ENCODE measurements at places on chromosomes 1 and 21.
A peak's percentile ranks its signal among the peaks of the same experiment; 100 is the strongest.

- no peak overlapping the region for H3K4me3 ChIP-seq
- no peaks in the 10 kb centered on the region for H3K36me3 ChIP-seq
- H3K4me1 ChIP-seq: no peaks in the 10 kb centered on the region
- no peak for DNase-seq
- H3K27me3 ChIP-seq: no peaks in the 10 kb centered on the region
Measured at GRCh38 chr1:198117267-198117666, 39.5 kb upstream of the NEK7 start.

- no peak overlapping the region for H3K27ac ChIP-seq
- peak; percentile 35 for DNase-seq
- no peak overlapping the region for H3K4me3 ChIP-seq
- H3K36me3 ChIP-seq: no peaks in the 10 kb centered on the region
- no peaks in the 10 kb centered on the region for H3K27me3 ChIP-seq
Measured at GRCh38 chr1:6105218-6105679, 59.6 kb downstream of the KCNAB2 start.

GRCh38 chr1:18817316-18817715 is 42.1 kb downstream of the TAS1R2 start:
- H3K27me3 ChIP-seq: no peaks in the 10 kb centered on the region
- no peak for DNase-seq
- no peaks in the 10 kb centered on the region for H3K36me3 ChIP-seq
- H3K4me3 ChIP-seq: no peak overlapping the region
- H3K27ac ChIP-seq: no peak overlapping the region

DNA sequence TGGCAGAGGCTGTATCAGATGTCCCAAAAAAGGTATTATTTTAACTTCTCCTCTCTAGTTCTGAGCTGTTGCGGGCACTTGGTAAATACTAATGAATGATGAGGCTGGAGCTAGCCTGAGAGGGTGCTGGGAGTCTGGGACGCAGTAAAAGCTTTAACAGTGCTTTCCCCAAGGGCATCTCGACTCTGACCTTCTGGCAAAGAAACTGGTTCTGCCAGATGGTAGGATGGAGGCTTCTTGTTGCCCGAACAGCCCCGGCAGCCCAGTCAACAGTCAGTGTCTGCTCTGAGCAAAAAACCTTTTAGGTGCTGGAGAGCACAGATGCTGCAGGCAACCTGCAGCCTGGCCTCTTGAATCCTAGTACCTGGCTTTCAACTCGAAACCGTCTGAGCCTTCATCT is 2.5 kb upstream of the PNRC2 start:
- H3K36me3 ChIP-seq: no peaks in the 10 kb centered on the region
- H3K27ac ChIP-seq: no peak overlapping the region

DNA sequence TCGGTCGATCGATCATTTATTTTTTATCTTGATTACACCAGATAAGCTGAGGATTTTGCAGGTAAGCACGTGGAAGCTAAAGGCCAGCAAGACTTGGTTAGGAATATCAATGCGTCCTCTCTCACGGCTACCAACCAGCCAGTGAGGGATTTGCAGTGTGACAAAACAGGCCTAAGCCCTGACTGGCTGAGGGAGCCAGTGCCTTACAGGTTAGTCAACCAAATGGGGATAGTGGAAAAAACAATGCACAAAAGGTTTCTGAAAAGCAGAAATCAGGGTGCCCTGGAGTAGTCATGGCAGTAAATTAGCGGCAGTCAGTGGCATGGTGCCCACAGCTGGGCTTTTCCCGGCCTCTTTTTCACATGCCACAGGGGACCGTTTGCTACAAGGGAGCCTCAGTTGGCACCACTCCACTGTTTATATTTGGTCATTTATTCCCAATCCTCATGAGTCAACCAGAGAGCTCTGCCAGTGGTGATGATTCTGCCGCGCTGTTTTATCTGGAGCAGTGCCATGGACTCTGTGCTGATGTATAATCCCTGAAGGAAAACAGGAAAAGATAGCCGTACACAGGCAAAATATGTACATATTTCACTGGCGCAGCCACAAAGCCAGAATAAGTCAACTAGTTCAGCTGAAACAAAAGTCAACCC is 167.6 kb downstream of the RHOU start:
- no peak overlapping the region for H3K4me3 ChIP-seq
- H3K4me1 ChIP-seq: no peaks in the 10 kb centered on the region
- no peaks in the 10 kb centered on the region for H3K36me3 ChIP-seq
- H3K27me3 ChIP-seq: no peaks in the 10 kb centered on the region
- peak overlapping the region; percentile 82 for H3K27ac ChIP-seq

DNA sequence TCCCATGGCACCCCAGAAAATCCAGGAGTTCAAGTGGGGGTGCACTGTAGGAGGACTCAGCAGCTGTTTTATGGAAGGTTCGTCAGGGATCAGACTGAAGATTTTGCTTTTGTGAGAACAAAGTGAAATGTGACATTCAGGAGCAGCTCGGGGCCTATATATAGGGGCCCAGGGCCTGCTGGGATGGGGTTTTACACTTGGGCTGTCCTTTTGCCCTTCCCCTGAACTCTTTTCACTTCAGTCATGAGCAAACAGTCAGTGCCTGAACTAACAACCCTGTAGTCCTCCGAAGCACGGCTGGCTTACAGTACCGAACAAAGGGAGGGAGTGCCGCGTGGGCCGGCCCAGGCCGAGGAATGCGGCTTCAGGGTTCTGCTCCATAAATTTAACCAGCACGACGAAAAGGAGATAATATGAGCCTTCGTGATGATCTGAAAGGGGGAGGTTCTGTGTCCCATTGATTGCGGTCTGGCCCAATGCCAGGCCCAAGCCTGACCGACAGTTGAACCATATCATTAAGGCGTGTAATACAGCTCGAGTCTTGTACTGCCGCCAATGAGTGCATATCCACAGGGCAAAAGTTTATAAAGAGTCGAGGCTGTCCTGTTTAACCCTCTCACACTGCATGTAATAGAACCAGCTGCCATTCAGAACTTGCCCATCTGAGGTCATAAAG is 139.9 kb downstream of the DHRS3 start:
- H3K4me1 ChIP-seq: peaks cover 23% of the 10 kb centered on the region
- H3K27ac ChIP-seq: peak overlapping the region; percentile 68
- H3K4me3 ChIP-seq: no peak overlapping the region
- H3K36me3 ChIP-seq: no peaks in the 10 kb centered on the region

DNA sequence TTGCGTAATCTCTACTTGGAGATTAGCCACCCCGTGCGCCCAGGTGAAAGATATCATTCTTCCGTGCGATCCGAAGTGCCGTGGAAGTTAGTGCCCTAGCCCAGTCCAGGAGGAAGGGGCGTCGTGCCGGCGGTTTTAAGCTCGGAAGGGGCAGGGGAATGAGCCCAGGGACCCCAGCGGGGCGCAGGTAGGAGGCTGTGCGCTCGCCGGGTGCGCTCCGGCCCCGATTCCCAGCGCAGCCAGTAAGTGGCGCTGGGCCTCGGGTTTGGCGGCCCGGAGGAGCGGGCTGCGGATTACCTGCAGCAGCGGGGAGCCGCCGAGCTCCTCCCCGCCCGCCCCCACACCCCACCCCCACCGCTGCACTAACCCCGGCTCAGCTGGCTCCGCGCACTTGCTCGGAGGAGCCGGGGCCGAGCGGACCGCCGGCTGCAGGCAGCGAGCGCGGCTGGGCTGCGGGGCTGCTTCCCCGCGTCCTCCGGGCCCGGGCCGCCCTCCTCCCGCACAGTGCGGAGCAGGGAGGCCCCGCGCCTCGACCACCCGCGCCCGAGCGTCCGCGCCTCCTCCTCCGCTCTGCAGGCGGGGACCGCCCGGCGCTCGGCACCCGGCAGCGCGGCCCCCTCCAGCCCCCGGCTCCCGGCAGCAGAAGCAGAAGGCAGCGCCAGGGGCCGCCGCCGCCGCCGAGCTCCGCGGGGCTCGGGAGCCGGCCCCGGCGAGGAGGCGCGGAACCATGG is at the start of gene RYR2:
Gene RYR2, plus strand, starts transcription at position 390 of the 731 bp plus-strand sequence. Its CDS starts 338 bp downstream, at position 728.
- H3K36me3 ChIP-seq: no peaks in the 10 kb centered on the region
- H3K4me3 ChIP-seq: peak within 1 kb of the TSS; percentile 68

GRCh38 chr1:230270559-230271281 is 155.4 kb downstream of the PGBD5 start:
- H3K27me3 ChIP-seq: no peaks in the 10 kb centered on the region
- H3K4me1 ChIP-seq: no peaks in the 10 kb centered on the region
- H3K27ac ChIP-seq: peak overlapping the region; percentile 94
- peak; percentile 55 for DNase-seq

DNA sequence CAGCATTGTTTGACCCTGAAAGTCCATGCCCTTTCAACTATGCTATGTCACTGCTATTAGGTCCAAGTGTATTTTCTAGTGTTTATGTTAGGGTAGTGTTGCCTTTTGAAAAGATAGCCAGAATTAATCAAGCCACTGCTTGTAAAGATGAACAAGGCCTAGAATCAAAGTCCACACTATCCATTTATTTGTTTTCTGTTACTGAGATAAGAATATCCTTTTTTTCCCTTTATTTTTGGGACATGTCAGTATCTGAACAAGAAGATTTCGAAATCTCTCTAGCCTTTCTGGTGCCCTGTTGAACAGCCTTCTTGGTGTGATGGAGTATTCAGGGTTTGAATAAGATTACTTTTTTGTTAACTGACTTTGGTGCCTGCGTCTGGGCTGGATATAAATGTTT is 16.7 kb downstream of the UBAP2L start:
- no peaks in the 10 kb centered on the region for H3K27me3 ChIP-seq
- no peak for DNase-seq
- H3K4me1 ChIP-seq: no peaks in the 10 kb centered on the region
- H3K27ac ChIP-seq: no peak overlapping the region
- peaks cover 11% of the 10 kb centered on the region for H3K36me3 ChIP-seq
- no peak overlapping the region for H3K4me3 ChIP-seq

DNA sequence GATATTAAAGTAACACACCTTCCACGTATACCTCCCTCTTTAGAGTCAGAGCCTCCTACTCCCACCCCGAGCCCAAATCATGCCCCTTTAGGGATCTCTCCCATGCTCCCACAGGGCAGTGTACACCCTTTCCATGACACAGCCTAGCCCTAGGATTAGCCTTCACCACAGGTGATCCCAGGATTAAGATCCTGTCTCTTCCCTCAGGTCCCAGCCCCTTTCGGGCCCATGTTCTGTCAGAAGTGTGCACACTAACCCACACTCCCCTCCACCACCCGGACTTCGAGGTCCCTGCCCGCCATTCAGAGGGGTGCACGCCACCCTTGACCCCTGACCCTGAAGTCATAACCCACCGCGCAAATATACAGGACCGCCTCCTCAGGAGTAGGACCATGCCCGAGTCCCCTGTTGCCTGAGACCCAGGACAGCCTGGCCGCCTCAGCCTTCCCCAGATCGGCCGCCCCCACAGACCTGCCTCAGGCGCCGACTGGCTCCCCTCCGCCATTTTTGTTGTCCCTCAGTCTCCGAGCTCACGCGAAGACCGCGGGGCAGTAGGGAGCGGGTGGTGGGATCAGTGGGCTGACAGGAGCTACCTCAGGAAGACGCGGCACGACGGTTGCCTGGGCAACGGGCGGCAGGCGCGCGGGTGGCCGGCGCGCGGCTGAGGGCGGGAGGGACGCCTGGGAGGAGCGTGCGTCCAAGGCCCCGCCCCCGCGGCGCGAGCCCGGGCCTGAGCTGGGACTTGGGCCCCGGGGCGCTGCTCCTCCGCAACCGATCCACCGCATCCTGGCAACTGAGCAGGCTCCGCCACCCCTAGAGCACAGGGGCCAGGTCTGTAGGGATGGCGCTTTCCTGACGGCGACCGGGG is at the start of gene AGBL4:
Gene AGBL4, minus strand, starts transcription at position 663 of the 868 bp plus-strand sequence.
- H3K4me3 ChIP-seq: peak within 1 kb of the TSS; percentile 24
- no peaks in the 10 kb centered on the region for H3K4me1 ChIP-seq
- H3K27ac ChIP-seq: no peak within 1 kb of the TSS

DNA sequence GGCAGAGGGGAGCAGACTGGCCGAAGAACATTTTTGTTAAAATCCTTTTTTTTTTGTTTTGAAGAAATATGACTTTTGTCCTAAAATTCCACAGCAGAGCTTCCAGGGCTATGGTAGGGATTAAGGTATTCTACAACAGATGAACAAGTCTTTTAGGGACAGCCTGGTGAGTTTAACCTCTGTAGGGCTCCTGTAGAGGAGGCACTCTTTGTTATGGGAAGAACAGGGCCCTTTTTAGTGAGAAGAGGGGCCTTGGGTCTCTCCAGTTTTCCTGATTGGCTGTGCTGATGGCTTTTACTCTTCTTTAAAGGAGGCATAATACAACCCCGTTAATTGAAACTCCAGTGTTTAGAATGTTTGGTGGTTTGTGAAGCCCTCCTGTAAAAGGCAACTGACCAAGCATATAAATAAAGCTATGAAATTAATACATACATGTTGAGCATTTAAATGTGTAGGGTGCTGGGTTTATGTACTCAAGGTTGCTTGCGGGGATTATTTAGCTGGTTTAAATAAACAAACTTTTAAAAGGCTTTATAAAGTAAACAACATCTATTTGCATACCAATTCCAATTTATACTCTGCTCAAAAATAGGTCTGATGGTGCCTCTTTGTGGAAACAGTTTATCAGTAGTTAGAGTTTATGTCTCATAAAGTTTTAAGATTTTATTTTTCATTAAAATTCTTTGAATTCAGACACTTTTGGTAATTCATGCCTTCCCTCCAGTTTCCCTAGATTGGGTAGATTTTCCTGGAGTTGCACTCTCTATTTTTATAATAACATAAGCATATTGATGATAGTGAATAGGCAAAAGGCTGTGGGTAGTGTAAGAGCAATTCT is 46.5 kb downstream of the PBX1 start:
- no peak for DNase-seq
- H3K27me3 ChIP-seq: no peaks in the 10 kb centered on the region
- peak overlapping the region; percentile 25 for H3K27ac ChIP-seq
- H3K4me3 ChIP-seq: no peak overlapping the region
- H3K4me1 ChIP-seq: peaks cover 6% of the 10 kb centered on the region

- no peaks in the 10 kb centered on the region for H3K4me1 ChIP-seq
- H3K4me3 ChIP-seq: no peak overlapping the region
- no peaks in the 10 kb centered on the region for H3K36me3 ChIP-seq
- H3K27me3 ChIP-seq: no peaks in the 10 kb centered on the region
- no peak overlapping the region for H3K27ac ChIP-seq
Measured at GRCh38 chr1:229155472-229155871, 115.4 kb upstream of the RAB4A start.

GRCh38 chr1:210099921-210100320 is 132.7 kb upstream of the SERTAD4 start:
- no peaks in the 10 kb centered on the region for H3K27me3 ChIP-seq
- no peaks in the 10 kb centered on the region for H3K4me1 ChIP-seq
- no peak overlapping the region for H3K4me3 ChIP-seq
- H3K36me3 ChIP-seq: no peaks in the 10 kb centered on the region

- no peak overlapping the region for H3K4me3 ChIP-seq
- H3K4me1 ChIP-seq: no peaks in the 10 kb centered on the region
- no peaks in the 10 kb centered on the region for H3K27me3 ChIP-seq
- no peak overlapping the region for H3K27ac ChIP-seq
Measured at GRCh38 chr21:22754746-22755145, 1756.5 kb downstream of the NCAM2 start.
